ENCODE measurements at places on chromosomes 7 and 10.
A peak's percentile ranks its signal among the peaks of the same experiment; 100 is the strongest.

- DNase-seq = no peak
Measured at GRCh38 chr10:101484175-101484745, 103.8 kb downstream of the POLL start.

DNA sequence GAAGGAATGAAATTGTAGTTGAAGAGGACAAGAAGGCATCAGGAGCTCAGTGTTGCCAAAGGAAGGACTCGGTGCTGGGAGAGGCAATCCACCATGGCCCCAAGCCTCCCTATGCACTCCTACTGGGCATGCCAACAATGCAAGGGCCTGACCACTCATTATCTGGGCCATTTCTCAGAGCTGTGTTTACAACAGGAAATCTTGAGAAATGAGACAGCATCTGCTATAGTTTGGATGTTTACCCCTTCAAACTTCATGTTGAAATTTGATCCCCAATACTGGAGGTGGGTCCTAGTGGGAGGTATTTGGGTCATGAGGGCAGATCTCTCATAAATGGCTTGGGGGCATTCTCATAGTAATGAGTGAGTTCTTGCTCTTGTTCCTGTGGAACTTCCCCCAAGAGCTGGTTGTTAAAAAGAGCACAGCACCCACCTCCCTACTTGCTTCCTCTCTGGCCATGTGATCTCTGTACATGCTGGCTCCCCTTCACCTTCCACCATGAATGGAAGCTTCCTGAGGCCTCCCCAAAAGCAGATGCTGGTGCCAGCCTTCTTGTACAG is 50.8 kb upstream of the AOAH start:
- DNase-seq = no peak

- DNase-seq = no peak
Measured at GRCh38 chr7:7110706-7111105, 71.6 kb upstream of the C1GALT1 start.

- no peak for DNase-seq
Measured at GRCh38 chr10:9091530-9092093, 1037.1 kb downstream of the GATA3 start.

- no peak for DNase-seq
Measured at GRCh38 chr7:80259-81067, 111.9 kb upstream of the FAM20C start.

GRCh38 chr10:15209827-15210509 is 41.5 kb upstream of the NMT2 start:
- DNase-seq = no peak

DNA sequence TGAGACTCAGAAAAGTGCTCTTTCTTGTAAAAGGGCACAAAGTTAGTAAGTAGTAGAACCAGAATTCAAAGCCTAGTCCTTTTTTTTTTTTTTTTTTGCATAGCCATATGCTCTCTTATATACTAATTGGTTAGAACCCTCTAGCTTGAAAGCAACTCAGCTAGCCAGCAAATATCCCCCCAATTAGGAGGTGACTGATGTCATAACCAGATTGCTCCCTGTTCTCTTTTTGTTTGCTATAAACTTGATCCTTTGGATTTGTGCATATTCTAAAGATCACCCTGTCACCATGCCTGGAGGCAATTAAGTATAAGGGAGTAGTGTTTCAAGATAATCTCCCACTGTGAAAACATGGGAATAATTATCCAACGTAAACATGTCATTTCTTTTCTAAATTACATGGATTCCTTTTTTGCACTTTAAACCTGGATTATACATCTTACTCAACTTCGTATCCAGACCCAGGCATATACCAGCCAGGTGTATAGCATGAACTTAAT is 963.4 kb downstream of the CNTNAP2 start:
- DNase-seq = no peak

GRCh38 chr10:104193787-104194186 is 38.4 kb downstream of the CFAP43 start:
- no peak for DNase-seq

DNA sequence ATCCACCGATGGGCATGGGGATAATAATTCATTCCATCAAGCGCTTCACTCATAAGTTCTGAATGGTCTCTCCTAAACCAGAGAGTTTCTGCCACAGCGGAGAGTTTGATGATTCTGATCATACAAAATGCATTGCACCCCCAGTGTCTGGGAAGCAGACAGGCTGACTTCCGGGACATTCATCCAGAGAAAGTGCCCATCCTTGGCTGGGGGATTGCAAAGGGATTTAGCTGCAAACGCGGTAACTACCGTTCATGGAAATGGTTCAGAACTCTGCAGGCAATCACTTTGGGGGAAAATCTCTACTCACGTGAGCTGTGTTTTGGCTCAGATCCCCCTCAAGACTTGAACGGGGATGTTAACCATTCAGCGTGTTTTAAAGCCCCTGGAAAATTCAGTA is 33.4 kb upstream of the CALN1 start:
- no peak for DNase-seq

DNA sequence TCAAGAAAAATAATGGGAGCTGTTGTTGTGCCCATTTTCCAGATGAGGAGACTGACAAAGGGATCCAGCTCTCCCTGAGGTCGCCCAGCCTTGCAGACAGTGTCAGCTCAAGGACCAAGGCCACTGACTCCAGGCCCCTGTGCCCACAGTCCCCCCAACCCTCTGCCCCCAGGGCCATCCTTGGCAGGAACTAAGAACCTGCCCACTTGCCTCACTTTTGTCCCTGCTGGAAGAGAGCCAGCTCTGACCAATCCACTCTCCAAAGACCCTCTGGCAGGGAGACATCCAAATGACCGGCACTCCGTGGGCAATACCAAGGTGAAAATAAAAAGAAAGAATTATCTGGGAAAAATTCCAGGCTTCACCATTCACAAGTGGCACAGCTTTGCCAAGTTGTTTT is 101.3 kb downstream of the TCERG1L start:
- no peak for DNase-seq

GRCh38 chr7:89511900-89512299 is 642.4 kb upstream of the STEAP1 start:
- DNase-seq = no peak

DNA sequence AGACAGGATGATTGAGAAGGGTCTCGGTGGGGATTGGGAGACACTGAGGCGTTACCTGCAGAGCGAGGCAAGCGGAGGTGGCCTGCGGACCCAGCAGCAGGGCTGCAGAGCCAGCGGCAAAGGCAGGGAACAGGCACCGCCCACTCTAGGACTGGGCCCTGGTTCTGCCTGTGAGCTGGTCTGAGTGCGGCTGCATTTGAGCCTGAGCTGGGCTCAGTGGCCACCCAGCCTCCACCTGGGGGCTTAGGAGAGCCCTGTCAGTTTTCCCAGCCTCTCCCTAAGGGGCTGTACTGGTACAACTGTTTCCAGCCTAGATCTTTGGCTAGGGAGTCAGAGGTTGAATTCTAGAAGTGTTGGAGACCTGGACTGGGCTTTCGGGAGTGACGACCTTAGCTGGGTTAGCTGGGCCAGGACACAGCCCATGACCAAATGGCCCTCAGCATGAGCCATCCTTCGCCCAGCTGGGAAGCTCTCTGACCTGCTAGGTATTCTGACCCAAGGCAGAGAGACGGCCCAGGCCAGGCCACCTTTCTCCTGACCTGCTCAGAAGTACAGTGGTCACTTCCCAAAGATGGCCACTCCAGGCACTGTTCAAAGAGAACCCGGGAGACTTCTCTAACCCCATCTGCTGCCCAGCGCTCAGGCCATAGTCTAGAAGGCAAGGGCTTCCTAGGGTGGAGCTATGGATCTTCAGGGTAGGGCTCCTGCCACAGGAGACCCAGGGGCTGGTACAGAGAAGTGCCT is 64.9 kb downstream of the PAX2 start:
- no peak for DNase-seq

DNA sequence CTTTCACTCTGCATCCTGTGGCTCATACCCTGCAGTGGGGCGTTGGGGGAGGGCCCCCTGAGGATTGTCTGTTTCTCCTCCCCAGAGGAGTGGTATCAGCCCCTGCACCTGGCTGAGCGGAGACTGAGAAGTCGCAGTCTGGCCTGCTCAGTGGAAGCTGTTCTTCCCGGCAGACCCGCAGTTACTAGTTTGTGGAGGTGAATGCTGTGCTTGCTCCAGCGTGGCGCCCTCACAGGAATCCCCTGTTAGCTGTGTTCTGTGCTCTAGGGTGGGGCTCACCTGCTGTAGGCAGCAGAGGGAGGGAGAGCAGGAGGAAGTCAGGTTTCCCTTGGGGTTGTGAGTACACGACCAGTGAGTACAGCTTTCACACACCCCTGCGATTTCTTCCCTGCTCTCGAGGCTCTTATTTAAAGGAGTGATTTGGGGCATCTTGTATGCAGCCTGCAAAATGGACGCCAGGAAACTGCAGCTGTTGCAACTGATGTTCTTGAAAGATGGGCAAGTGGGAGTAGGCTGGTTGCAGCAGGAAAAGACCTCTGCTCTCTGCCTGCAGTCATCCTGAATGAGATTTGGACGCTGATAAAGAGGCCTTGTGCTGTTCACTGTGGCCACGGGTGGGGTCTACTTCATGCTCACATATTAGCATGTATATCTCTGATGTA is 66.4 kb downstream of the HK1 start:
- no peak for DNase-seq

DNA sequence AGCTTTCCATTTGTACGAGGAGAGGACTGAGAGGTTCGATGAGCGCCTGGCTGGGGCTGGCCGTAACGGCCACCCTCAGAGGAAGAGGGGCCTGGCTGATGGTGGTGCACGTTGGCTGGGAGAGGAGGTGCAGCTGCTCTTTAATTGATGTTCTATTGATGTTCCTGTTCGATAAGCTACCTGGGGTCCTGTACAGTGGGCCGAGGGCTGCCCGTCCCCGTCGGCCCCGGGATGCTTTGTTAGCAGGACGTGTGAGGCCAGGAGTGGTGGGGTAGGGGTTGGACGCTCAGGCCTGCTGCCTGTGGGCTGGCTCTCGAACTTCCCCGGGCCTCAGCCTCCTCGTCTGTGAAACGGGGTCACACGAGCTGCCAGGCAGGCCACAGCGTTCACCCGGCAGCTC is 25.4 kb downstream of the FAM20C start:
- DNase-seq = no peak

GRCh38 chr10:121988361-121989324 is at the start of gene TACC2:
Gene TACC2, plus strand, starts transcription at chr10:121989163. Its CDS starts 32,819 bp downstream, at chr10:122021982.
- DNase-seq = no peak

DNA sequence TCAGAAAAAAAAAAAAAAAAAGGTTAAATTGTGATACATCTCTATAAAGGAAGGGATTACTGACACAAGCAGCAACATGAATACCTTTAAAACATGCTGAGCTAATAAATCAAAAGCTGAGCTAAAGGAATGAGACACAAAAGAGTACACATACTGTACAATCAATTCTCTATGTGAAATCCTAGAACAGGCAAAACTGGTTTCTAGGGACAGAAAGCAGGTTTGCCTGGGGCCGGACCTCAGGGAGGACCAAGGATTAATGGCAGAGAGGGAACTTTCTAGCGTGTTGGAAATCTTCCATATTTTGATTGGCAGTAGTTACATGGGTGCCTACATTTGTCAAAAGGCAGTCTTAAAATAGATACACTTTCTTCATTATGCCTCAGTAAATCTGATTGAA is 52.5 kb downstream of the KLRG2 start:
- DNase-seq = no peak

- no peak for DNase-seq
Measured at GRCh38 chr7:81684514-81685269, 85.2 kb downstream of the HGF start.

DNA sequence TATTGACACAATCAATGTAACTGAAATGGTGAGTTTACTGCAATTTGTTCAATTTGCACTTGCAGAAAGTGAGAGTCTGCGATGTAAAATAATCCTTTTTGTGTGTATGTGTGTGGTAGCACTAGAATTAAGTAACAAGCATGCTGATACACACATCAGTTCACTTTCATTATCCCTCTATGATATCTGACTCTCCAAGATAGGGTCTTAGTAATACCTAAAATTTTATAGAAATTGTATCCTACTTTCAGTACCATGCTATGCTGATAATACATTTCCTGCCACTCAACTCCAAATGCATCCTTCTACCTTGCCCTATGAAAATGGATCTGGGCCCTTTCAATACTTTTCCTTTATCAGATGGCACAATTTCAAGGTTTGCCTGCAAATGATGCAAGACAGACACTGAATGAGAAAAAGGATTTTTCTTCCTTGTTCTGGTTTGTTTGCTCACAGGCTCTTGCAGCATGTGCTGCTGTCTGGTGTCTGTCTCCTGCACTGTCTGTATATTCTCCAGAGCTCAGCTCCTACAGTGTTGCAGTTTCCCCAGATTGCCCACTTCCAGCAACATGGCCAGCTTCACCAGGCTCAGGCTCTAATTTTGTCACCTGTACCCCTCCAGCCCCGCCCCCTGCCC is 297.9 kb upstream of the HGF start:
- no peak for DNase-seq

- DNase-seq = no peak
Measured at GRCh38 chr10:20698837-20699236, 198.3 kb downstream of the NEBL start.

DNA sequence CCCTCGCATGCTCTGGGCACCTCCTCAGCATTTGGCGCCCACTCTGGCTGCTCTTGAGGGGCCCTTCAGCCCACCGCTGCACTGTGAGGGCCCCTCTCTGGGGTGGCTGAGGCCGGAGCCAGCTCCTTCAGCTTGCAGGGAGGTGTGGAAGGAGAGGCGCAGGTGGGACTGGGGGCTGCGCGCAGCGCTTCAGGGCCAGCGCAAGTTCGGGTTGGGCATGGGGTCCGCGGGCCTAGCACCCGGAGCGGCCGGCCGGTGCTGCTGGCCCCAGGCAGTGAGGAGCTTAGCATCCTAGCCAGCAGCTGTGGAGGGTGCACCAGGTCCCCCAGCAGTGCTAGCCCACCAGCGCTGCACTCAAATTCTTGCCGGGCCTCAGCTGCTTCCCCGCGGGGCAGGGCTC is 305.6 kb upstream of the ANKRD30A start:
- DNase-seq = peak; percentile 9

- DNase-seq = no peak
Measured at GRCh38 chr7:372546-372931, 82.6 kb downstream of the FOXL3 start.

DNA sequence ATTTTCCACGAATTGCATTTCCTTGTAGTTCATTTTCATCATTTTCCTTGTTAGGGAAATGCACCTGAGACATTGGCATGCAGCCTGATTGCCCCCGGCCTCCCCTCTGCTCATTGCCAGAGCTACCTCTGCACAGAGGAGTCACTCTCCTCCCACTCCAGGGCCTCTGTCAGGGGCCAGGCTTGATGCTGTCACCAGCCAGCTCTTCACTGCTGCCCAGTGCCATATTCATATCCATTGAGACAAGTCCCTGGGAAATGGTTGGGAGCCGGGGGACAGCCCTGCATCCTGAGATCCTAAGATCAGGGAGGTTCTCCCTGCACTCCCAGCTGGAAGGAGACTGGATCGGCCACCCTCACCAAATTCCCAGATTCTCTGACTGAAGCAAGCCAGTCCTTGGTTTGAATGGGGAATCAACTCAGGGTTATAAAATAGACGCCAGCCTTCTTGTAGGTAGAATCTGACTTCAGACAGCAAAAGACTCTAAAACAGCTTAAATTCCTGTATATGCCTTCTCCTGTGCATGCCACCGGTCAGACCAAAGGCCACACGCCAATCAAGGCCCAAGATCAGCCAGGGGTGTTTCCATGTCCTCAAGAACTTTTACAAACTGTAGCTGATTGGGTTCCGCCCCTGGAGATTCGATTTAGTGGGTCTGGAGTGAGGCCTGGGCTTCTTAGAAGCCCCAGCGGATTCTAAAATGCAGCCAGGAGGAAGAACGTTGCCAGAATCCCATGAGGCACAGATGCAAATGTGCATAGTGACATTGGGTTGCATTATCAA is 86.5 kb downstream of the PARP12 start:
- no peak for DNase-seq

- no peak for DNase-seq
Measured at GRCh38 chr7:12833829-12834228, 146.4 kb downstream of the ARL4A start.

All from activated gamma-delta T cell (primary cell).